Caki2 (cell line): ENCODE measurements at places on chromosomes 5 and 9. TPM values are rescaled to one million over a fixed set of nuclear protein-coding genes. Genes with fewer than 3 reads are reported as not detected.
A peak's percentile ranks its signal among the peaks of the same experiment; 100 is the strongest.

- DNase-seq: no peak
These were observed 828.9 kb upstream of the ZNF608 start for GRCh38 chr5:125575171-125575890.

GRCh38 chr9:95128177-95128524, 189.4 kb downstream of the FANCC start:
- no peak for DNase-seq

The LCN10 gene
- not detected in 2 replicates for total RNA-seq

DNA sequence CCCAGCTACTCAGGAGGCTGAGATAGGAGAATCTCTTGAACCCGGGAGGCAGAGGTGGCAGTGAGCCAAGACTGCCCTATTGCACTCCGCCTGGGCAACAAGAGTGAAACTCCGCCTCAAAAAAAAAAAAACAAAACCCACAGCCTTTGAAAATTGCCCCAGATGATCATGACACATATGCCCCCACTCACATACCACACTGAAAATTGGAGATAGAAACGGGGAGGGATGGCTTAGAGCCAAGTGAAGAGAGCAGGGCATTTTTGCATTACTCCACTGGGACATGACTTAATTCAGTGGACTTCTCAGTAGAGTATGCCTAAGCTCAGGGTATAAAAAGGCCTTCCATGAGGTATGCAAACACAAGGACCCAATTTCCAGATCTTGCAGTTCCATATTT, 309.3 kb downstream of the BNC2 start:
- DNase-seq: no peak

DNA sequence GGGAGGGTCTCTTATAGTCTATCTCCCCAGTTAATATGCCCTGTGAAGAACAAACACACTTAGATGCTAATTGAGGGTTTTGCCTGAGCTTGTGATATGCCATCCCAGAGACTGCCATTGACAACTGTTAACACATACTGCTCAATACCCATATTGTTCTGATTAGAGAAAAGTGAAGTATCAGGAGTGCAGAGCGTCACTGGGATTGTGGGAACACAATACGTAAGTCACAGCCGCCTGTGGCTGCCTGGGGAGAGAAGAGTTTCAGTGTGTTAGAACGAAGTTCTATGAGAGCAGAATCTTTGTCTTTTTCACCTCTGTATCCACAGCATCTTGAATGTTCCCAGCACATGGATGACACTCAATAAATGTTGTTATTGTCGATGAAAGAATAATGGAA, 110.2 kb downstream of the MEF2C start:
- no peak for DNase-seq

The MYOZ3 gene
- total RNA-seq: not detected in 2 replicates

- DNase-seq: no peak
These were observed 28.0 kb downstream of the GLT6D1 start for GRCh38 chr9:135611142-135611874.

DNA sequence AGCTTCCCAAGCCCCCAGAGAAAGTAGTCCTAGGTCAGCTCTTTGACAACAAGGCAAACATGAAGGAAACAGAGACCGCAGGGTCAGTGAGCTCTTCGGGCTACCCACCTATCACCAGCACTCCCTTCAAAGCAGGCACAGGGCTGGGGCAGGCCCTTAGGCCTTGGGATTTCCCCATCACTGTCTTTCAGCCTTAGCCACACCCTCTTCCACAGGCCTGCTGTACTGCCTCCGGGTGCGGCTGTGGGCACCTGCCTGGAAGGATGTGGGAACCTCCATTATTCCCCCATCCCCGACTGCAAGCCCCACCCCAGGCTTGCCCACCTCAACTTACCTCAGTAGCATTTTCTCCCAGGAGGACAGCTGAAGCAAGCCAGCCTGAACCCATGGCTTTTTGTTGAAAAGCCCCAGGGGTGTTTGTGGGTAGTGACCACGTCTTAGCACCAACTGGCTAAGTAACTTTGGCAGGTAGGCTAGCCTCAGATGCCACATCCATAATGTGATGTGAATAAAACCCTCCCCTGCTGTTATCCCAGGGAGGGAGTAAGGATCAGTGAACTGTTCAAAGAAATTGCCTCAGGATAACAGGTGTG, 100.2 kb downstream of the PIK3R1 start:
- peak; percentile 34 for DNase-seq

- no peak for DNase-seq
These were observed 180.7 kb upstream of the ZNF618 start for GRCh38 chr9:113695440-113695851.

DNA sequence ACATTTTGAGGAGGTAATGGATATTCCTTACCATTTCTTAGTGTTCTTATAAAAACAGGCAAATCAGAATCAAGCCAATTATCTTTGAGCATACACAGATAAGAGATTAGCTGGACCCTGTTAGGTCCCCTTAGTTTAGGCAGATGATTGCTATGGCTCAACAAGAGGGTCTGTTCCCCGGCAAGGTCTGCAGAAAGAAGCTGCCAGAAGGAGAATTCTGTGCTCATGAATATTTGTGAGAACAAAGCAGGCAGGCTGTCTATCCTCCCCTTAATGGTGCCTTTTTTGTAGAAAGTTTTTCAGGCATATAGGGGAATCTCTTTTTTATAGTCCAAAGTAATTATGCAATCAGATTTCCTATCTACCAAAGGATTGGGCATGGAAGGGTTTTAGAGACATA, 27.5 kb downstream of the CAVIN4 start:
- DNase-seq: no peak

DNA sequence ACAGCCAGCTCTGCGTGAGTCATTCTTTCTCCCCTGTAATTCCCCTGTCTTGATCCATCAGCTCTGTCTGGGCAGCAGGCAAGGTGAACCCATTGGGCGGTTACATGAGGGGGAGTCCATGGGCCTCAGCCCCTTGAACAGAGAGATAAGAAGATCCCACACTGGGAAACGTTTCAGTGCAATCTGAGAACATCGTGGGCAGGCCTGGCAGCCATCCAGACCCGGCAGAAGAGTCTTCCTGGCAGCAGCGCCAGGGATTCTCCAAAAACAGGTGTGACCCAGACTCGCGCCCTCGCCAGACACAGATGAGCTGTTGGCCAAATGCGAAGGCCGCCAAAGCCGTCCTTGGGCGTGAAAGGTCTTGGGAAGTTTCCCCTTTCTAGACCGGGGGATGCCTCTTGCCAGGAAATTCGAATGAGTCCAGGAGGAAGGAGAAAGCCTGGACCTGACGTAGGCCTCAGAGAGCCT, 6.4 kb upstream of the SLC12A7 start:
- DNase-seq: peak; percentile 47

The PIP5KL1 gene
- 6.2 and 9.2 TPM in 2 replicates for total RNA-seq
